ENCODE measurements at places on chromosomes 1 and 21.

- no peak for DNase-seq
Measured at GRCh38 chr21:43854773-43855633, 10.0 kb upstream of the AGPAT3 start.

GRCh38 chr1:237888143-237888542, 2.6 kb downstream of the ZP4 start:
- no peak for DNase-seq

- no peak for DNase-seq
Measured at GRCh38 chr1:150017206-150017750, 6.8 kb upstream of the OTUD7B start.

DNA sequence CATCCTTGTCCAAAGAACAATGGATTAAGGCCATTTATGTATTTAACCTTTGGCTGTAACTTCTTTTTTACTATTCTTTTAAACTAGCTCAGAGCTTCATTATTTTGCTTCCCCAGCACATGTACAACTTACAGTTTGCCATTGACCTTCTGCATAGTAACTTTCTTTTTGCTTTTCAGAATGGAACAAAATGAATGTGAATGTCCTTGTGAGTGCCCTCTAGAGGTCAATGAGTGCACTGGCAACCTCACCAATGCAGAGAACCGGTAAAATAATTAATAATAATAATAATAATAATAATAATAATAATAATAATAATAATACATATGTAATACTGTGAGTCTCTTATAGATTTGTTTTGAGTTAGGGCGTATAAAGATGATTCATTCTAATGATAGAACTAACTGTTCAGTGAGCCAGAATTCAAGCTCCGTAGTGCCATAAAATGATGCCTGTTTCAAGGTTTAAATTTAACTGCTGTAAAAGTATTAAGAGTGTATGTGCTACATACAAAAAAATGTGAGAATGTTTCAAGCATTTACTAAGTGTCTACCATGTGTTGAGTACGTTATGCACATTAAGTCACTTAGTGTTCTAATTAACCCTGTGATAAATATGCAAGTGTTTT, 69.0 kb upstream of the RAVER2 start:
- DNase-seq, result peak; percentile 24

GRCh38 chr21:37204580-37204979, 62.6 kb downstream of the VPS26C start:
- no peak for DNase-seq

GRCh38 chr1:229138058-229138457, 132.9 kb upstream of the RAB4A start:
- no peak for DNase-seq

GRCh38 chr1:210841926-210842625, 291.9 kb downstream of the KCNH1 start:
- DNase-seq, result peak; percentile 98

DNA sequence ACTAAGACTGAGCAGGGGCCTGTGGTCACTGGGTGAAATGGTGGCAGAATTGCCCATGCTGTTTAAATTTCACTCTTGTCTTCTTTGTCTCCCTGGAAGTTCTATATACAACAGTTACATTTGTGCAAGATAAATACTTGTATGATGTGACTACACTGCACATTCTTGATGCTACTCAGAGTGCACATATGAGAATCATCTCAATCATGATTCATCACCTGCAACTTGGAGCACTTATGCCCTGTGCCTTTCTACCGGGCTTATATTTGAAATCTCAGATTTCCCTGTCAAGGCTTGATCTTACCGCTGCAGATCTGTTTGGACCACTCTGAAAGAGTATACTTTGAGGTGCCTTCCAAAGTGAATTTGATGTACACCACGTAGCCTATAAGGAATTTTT, 10.6 kb downstream of the PGM1 start:
- DNase-seq, result no peak

- no peak for DNase-seq
Measured at GRCh38 chr1:168469690-168470089, 74.1 kb downstream of the XCL2 start.

GRCh38 chr1:99945174-99945573, 24.6 kb upstream of the SLC35A3 start:
- no peak for DNase-seq

GRCh38 chr1:109531826-109532364, 7.8 kb upstream of the GPR61 start:
- DNase-seq, result no peak

DNA sequence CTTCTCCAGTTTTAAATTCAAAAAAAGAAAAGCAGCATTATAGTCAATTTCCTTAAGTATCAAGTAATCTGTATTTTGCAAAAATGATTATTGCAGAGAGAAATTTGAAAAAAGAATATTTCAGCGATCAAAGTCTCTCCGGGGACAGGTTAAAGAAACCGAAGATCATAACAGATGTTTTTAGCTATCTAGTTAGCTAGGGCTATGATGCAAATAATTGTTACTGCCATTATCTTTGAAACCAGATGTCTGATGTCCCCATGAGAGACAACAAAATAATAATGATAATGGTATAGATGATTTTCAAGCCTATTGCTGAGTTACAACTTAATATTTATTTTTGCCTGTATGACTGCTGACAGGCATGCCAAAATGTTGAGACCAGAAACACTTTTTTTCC, 1326.0 kb downstream of the PLA2G4A start:
- DNase-seq, result no peak
